ENCODE measurements at places on chromosomes 12 and 14.

- DNase-seq, result no peak
Observed at GRCh38 chr14:92382677-92383076, 59.7 kb downstream of the SLC24A4 start.

- DNase-seq, result no peak
Observed at GRCh38 chr14:92074555-92074954, 31.8 kb downstream of the ATXN3 start.

- no peak for DNase-seq
Observed at GRCh38 chr12:125021096-125021495, 27.7 kb downstream of the BRI3BP start.

- no peak for DNase-seq
Observed at GRCh38 chr12:101019667-101020066, 190.4 kb downstream of the SLC5A8 start.

DNA sequence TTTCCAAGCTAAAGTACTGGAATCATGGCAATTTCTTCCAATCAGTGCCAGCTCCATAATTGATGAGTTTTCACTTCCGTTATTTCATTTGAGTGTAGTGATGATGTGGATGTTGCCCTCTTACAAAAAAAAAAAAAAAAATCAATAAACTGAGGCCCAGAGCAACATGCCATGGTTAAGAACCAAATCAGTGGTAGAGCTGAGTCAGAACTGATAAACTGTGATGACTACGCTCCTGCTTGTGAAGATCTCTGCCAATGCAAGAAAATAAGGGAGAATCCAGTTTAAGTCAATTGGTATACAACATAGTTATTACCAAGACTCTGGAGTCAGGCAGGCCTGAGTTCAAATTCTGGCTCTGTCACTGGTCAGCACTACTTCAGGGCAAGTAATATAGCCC is 102.7 kb downstream of the GPR135 start:
- no peak for DNase-seq
